Putamen (tissue), 1 donor: ENCODE measurements at places on chromosomes 12 and 14.

- DNase-seq: no peak
These were observed 31.6 kb upstream of the FRS2 start for GRCh38 chr12:69438539-69438938.

GRCh38 chr14:96100161-96101064 is 61.3 kb downstream of the C14orf132 start:
- peak; percentile 86 for DNase-seq

GRCh38 chr12:52042706-52043385 is 8.4 kb upstream of the NR4A1 start:
- DNase-seq: no peak

- DNase-seq: no peak
These were observed 80.9 kb upstream of the SLC38A2 start for GRCh38 chr12:46453428-46453827.

GRCh38 chr14:60720391-60720790 is 3.8 kb downstream of the SIX4 start:
- no peak for DNase-seq
